KG1 (cell line): ENCODE measurements at places on chromosomes 3 and 15.

DNA sequence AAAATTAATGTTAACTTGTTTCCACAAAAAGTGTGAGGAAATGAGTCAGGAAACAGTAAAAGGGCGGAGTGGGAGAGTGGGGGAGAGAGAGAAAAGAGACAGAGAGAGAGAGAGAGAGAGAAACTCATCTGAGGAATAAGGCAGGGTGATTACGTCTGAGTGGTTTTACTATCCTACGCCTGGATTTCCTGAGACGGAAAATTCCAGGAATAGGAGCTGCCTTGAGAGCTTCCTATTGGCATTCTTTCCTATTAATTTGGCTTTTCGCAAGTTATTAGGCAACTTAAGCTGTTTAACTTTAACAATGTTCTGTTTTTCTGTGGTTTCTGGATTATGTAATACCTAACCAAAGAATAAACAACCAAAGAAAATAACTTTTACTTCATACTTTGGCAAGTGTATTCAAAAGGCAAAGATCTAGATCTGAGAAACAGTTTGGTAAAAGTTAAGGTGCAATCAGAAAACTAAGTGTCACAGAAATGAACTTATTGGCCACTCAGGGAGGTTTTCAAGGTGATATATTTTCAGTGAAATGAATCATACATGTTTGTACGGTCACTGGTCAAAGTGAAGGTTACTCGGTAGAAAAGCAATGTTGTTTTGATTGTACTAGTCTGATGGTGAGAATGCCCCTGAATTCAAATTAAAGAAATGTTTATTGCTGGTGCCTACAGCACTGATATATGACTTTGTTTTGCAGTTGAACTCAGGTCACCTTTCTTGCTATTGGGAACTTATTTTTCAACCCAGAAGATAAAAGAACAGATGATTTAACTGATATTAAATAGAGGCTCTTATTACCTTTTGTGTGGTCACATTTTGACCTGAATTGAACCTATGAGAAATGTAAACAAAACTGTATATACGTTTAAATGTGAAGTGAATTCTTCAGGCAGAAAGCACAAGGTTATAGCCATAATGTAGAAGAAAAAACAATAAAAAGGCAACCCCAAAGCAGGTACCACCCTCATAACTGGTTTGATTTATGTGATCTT is 39.9 kb upstream of the TNFSF10 start:
- DNase-seq = peak; percentile 42

DNA sequence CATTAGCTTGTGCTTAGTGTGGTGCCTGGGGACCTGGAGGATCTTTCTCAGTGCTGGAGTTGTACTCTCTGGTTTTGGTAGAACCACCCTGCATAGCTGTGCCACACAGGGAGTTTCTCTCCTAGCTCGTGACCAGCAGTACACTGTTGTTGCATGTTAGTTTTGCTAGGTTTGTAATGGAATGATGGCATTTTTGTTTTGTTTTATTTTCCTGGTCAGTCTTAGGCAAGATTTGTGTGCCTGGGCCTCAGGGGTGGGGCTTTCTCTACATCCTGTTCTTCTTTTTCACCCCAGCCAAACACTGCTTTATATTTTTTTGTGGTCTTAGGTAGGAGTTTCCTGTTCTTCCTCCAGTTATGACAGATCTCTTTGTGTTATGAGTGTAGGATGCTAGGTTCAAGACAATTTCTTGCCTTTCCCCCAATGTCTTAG is 534.5 kb upstream of the KCNMB2 start:
- no peak for DNase-seq

DNA sequence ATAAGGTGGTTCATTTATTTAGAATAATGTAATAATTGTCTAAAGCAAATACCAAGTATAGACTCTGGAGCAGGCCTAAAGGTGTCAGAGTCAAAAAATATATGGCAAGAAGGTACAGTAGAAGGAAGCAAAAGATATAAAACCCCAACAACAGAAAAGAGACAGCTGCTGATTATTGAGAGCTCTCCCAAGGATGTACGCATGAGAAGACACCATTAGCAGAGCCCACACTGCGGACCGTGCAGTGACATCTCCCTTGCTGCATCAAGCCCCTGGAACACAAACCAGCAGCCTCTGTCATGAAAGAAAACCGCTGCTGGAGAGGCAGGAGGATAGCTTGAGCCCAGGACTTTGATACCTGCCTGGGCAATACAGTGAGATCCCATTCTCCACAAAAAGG is 18.0 kb upstream of the SLC6A20 start:
- DNase-seq = no peak

DNA sequence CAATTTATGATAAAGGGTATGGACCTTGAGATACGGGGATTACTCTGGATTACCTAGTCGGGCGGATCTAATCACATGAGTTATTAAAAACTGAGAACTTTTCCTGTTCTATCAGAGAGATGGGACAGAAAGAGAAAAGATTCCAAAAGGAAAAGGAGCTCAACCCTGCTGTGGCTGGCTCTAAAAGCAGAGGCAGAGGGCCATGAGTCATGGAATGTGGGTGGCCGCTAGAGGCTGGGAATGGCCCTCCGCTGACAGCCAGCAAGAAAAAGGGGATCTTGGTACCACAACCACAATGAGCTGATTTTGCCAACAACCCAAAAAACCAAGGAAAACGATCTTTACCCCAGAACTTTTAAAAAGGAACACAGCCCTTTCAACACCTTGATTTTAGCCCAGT is 210.0 kb downstream of the MAGI1 start:
- no peak for DNase-seq

DNA sequence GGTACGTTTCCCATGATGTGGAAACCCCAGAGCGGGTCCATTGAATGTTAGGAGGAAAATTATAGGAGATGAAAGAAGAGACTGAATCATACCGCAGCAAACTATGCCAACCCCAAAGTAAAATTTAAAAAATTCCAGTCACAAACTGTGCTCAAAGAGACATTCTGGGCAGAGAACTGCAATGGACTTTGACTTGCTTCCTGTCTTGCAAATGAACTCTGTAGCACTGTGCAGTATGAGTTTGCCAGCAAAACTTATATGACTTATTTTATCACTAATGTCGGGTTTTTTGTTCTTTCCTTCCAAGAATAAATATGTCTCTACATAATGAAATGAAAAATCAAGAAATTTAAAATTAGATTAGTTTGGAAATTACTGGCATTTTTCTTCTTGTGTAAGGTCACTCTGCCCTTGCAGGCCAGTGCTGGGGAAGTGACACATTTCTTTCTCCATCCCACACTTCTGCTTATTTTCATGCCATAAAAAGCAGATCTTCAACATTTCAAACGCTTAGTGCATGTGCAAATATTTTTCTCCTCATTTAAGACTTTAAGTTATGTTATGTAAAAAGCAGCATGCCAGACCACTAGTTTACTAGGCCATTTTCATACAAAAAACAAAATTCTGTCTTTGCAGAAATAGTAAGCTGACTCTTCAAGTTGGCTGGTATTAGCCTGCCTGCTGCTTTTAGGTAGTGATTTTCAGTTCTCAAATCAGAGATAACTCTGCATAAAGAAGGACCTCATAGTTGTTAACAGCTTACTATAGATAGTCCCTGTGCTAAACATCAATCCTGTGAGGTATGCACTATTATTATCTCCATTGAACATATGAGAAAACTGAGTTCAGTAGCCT is 32.2 kb upstream of the SSR3 start:
- no peak for DNase-seq

DNA sequence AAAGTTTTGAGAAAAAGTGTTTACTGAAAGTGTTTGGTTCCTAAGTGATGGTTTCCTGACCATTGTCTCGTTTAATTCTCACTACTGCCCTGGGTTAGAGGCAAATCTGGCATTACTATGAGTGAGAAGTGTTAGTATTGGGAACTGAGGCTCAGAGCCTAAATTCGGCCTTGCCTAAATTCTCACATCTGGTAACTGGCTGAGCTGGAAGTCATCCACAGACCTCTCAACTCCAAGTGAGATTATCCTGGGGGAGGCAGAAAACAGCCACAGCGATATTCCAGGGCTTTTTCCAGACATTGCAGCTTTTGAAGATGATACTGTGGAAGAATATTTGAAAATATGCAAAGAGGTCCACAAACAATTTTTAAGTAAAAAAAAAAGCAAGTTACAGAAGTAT is 85.1 kb upstream of the TRA2B start:
- no peak for DNase-seq
